ENCODE measurements at places on chromosomes 5 and 9. TPM values are rescaled to one million over a fixed set of nuclear protein-coding genes. Genes with fewer than 3 reads are reported as not detected.

- no peak for DNase-seq
Measured at GRCh38 chr9:129631674-129632129, 5.7 kb downstream of the NTMT1 start.

GRCh38 chr5:177427211-177427822 lies 841 bp downstream of the GRK6 start:
- DNase-seq: no peak

- DNase-seq: no peak
Measured at GRCh38 chr9:132670457-132671391, at the start of gene GTF3C4. Gene GTF3C4, plus strand, starts transcription at chr9:132670464. Its CDS starts 135 bp downstream, at chr9:132670599.

DNA sequence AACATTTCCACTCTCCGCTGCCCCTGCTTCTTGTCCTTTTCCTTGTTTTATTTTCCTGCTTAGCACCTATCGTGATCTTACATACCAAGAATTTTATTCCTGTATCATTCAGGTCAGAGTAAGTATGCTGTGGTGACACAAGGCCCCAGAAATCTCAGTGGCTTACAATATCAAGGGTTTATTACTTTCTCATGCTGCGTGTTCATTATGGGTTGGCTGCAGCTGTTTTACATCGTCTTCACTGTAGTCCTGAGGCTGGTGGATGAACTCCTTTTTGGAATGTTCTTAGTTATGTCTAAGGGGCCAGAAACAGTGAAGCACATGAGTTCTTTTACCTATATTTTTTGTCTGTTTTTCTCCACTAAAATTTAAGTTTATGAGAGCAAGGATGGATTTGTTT lies 51.2 kb downstream of the FCHO2 start:
- no peak for DNase-seq

DNA sequence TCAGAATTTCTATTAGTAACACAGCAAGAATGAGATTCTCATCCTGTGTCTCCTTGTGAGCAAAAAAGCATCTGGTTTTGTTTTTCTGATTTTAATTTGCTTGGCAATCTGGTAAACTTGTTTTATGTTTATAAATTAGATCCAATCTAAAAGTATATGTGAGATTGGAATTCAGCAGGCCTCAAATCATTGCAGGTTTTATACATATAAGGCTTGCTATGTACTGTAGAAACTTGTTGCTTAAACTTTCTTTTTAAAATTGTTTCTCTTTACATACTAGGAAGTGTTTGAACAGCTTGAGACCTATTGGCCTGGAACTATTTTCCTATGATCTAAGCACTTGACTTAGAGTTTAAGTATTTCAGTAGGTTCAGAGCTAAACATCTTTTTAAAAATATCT lies 1037.8 kb downstream of the NR2F1-AS1 start:
- no peak for DNase-seq

DNA sequence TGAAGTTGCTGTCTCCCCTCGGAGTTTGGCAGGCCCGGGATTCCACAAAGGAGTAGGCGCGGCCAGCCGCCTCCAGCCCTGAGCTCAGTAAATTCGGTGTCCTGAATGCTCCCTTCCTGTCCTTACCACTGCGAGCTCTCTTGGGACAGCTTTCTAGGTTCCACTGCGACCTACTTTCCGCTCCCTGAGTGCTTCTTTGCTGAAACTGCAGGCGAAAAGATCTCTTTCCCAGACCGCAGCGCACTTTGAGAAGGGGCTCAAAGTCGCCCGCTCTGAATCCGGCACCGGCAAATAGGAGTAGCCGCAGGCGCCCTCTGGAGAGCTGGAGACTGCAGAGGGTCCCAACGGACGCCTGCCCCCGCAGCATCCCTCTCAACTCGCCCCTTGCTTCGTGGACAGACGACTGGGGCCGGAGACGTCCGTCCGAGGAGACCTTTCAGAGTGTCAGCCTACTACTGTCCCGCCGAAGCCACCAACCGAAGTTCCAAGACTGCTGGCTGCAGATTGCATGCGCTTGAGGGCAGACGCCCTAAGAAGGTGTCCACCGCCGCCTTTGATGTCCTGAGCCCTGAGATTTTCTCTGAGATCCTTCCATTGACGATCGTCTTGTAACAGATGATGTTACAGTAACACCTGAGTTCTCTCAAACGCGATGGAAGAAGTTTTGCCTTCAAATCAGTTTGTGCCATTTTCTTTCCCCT lies 96.0 kb downstream of the ANXA2R start:
- no peak for DNase-seq

- DNase-seq: no peak
Measured at GRCh38 chr9:127608104-127608966, 3.7 kb upstream of the STXBP1 start.

DNA sequence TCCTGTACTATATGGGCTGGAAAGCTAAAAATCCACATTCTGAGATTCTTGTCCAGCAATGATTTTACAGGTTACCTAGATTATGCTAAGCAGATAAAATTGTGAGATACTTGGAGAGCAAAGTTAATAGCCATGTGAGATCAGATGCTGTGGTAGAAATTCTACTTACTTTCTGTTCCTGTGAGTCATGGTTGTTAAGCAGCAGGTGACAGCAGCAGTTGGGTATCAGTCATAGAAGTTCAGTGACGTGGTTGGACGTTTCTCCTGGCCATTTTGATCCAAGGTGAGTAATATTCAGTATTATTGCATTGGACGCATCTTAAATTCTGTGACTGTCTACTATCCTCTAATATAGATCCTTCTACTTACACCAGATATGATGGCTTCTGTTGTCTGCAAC lies 524.5 kb downstream of the TMEM38B start:
- no peak for DNase-seq

DNA sequence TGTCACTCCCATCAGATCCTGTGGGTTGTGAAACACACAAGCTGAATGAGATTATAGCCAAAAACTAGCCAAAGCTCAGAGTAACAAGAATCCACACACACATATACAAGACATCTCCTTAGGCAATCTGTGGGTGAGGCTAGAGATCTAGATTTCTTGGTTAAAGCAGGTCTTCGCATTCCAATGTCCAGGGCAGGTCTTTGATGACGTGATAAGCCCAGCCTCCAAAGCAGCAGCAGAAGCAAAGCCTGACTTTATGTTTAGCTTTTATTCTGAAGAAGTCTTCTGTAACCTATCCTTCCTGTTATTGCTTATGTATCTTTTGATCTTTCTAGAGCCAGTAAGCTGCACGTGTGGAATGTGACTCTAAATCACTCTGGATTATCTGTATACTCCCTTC lies 199.1 kb upstream of the SLC30A5 start:
- no peak for DNase-seq

DNA sequence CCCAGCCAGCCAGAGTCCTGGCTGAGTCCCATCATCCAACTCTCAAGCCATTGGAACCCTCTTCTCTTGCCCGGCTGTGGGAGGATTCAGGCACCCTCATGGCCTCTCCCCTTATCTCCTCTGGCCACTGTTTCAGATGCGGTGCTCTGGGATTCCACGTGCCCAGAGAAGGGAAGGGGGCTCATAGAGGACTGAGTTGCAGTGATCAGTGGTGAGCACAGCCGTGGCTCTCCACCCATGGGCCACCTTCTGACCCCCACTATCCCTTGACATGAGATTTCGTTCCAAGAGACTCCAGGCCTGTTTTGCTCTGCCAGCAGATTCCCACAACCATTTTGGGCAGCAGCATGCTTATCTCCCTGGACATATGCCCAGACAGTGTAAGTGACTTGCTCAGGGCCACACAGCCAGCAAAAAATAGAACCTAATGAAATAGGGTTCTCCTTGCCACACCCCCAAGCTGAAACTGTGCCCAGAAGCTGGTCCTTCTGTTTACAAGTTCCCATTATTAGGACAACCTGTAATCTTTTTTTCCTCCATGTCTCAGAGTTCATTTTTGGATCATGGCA lies 2.7 kb downstream of the GPX3 start:
- no peak for DNase-seq

GRCh38 chr9:136114610-136115009 lies 4.1 kb downstream of the TMEM250 start:
- DNase-seq: no peak

DNA sequence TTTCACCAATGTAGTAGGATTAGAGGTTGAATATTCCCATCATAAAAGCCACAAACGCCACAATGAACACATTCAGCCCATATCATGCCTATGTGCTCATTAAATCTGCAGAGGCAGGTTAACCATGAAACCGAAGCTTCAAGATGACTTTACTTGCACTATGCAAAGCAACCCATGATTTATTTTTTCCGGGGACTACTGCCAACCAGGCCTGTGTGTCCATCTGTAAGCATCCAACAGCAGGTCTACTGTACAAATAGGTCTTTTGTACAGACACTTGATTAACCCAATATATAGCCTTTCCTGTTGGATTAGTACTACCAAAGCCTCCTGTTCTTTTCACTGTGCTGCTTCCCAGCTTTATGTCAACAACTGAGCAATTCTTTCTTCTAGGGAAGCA lies 104.9 kb upstream of the CDH10 start:
- no peak for DNase-seq

GRCh38 chr5:13350767-13351166 lies 593.7 kb downstream of the DNAH5 start:
- DNase-seq: no peak

GRCh38 chr9:6194934-6195333 lies 20.7 kb upstream of the IL33 start:
- DNase-seq: no peak

- no peak for DNase-seq
Measured at GRCh38 chr5:173472784-173473278, 143.6 kb downstream of the BOD1 start.

DNA sequence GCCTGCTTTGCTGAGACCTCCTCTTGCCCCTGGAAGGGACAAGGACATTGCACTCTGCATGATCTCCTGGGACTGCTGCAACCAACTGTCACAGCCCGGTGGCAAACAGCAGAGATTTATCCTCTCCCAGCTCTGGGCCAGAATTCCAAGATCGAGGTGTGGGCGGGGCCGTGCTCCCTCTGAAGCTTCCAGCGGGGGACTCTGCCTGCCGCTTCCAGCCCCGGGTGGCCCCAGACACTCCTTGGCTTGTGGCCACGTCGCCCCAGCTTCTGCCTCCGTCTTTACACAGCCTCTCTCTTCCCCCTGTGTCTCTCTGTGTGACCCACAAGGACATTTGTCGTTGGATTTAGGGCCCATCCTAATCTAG lies 67.1 kb downstream of the COL5A1 start:
- no peak for DNase-seq

DNA sequence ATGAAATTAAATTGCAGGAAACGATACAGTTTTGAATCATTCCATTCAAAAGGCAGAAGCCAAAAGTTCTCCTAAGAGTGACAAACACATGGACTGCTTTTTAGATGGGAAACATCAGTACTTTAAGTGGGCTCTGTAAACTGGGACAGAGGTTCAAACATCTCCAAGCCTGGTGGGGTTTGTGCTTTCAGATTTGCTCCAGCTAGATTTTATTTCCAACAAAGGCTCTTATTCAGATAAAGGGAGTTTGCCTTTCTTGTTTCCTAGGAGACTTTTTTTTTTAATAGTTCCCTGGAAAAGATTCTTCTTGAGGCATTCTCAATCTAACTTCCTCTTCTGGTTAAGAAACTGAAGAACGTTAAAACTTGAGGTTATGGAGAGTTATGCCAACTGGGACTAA lies 277.6 kb downstream of the TMEM38B start:
- no peak for DNase-seq

GRCh38 chr5:135694012-135694411 lies 115.2 kb upstream of the CXCL14 start:
- DNase-seq: no peak

DNA sequence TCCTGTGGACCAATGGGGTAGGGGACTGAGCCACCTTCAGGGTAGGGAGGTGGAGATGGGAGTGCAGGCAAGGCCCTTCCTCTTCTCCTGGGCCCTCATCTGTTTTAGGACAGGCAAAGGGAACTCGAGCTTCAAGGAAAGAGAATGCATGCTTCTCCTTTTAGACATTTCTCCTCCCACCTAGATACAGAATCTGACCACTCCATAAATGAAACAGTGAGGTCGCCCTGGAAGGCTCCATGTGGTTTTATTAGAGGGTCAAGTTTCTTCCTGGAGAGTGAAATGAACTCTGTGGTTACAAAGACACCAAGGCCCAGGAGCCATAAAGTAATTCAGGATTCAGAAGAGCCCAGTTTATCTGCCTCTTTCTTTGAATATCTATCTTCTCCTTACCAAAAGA lies 14.9 kb downstream of the LHFPL2 start:
- no peak for DNase-seq

- DNase-seq: no peak
Measured at GRCh38 chr9:127137640-127138360, 15.4 kb upstream of the ANGPTL2 start.

DNA sequence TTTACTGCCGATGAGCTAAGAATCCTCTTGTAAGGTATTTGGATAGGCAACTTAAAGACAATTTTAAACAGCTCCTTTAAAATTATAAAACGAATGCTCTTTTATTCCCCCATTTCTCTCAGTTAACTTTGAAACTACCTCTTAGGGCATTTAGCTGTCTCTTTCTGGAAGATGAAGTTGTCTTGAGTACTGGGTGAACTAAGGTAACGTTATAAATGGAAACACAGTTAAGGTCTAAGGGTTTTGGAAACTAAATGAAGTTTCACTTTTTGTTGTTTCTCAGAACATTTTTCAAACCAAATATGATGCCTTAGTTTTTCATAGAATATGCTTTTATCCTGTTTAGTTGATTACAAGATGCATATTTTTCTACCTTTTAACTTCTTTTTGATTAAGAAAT lies 6.8 kb downstream of the UBE2R2 start:
- DNase-seq: no peak

DNA sequence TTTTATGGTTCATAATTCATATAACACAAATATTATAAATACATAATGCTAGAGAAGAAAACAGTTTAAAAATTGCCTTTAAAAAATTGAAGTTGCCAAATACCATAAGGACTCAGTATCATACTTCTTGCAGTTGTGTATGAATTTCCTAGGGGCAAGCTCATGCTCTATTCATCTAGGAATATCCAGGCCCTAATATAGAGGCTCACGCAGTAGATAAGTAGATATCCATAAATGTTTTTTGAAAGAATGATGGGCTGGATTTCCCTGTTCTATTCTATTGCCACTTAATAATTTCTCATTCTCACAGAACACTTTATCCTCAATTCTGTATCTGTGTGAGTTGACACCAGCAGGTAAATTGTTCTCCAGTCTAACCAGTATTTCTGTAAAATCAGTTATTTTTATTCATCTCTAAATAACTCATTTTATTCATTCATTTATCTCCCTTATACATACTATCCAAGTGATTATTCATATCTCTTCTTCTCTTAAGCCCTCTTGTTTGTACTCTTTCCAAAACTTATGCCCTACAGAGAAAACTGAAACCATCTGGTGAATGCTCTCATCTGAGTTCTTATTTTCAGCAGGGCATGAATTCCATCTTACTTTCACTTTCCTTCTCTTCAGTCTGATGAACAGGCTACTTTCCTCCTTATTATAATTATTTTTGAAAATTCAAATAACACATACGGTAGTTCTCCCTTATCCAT lies 97.1 kb downstream of the SLC44A1 start:
- no peak for DNase-seq

GPR150 gene
- total RNA-seq: 0.95 TPM

DRD1 gene
- 0.96 TPM for total RNA-seq

BTNL8 gene
- 3.0 TPM for total RNA-seq

AGGF1 gene
- 15.4 TPM for total RNA-seq

MSX2 gene
- total RNA-seq: 1.4 TPM

CD180 gene
- total RNA-seq: 9.2 TPM

SV2C gene
- total RNA-seq: 0.06 TPM

ISCA1 gene
- 55.4 TPM for total RNA-seq

All from omental fat pad (tissue), 4 donors.